Activated CD8-positive, alpha-beta T cell treated with anti-CD3 and anti-CD28 coated beads, Interleukin-2, amount 10 ng/mL, durations not matched to agents 7 days and 5 days (primary cell): ENCODE measurements at places on chromosomes 2 and 18.

DNA sequence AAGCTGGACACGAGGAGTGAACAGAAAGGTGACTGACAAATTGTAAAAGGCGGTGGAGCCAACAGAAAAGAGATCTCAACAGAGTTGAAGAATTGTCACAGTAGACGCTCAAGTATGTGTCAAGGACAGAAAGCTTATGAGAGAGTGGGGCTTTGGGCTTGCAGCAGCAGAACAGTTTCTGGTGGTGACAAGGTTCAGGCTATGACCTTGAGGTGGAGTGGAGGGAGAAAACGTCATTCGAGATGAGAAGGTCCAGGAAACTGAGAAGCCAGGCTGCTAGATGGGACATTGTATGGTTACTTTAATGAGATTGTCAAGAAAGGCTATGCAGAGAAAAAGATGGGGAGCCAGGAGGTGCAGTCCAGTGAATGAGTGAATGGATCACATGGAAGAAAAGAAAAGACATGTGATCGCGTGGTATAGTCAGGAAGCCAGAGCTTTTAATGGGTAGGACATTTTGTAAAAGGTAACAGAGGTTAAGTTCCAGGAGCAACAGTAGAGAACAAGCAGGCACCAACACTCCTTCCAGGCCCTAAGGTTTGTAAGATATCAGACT lies 91.1 kb upstream of the EPC2 start:
- H3K36me3 ChIP-seq, result no peaks in the 10 kb centered on the region
- no peaks in the 10 kb centered on the region for H3K4me1 ChIP-seq
- H3K4me3 ChIP-seq, result no peak overlapping the region
- DNase-seq, result no peak
- no peaks in the 10 kb centered on the region for H3K27me3 ChIP-seq
- no peak overlapping the region for H3K27ac ChIP-seq

DNA sequence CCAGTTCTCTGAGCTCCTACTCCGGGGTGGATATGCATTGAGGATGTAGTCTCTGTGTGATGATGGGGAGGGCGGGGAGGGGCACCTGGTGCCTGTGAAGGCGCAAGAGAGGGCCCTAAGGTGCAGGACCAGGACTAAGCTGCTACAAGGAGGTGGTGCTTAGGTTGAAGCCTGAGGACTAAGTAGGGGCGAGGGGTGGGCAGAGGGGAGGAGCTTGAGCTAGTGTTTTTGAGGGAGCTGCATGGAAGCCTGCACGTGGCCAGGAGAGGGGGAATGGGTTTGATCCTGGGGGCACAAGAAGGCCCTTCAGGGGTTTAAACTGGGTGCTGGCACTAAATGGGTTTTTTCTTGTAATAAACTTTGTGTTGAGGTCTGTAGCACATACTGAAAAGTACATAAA lies 105.0 kb downstream of the UGGT1 start:
- H3K27ac ChIP-seq, result peak overlapping the region; percentile 30
- H3K4me3 ChIP-seq, result no peak overlapping the region
- peaks cover 42% of the 10 kb centered on the region for H3K36me3 ChIP-seq

GRCh38 chr18:50548160-50548559 lies 11.7 kb upstream of the MAPK4 start:
- no peaks in the 10 kb centered on the region for H3K4me1 ChIP-seq
- no peak overlapping the region for H3K27ac ChIP-seq
- no peaks in the 10 kb centered on the region for H3K36me3 ChIP-seq
- no peak for DNase-seq

DNA sequence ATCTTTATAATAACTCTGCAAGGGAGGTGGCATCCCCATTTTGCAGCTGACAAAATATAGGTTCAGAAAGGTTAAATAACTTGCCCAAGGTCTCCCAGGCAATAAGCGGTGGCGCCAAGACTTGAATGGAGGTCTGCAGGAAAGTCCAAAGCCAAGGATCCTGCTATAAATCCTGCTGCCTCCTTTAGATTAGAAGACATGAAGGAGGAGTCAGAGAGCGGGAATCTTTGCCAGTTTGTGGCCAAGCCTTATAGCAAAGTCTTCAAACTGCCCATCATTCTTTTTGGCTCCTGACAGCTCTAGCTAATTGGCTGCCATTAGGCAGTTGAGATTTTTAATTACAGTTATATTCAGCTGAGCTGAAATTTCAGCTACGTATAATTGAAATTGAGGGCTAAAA lies 114.3 kb downstream of the C1D start:
- H3K27me3 ChIP-seq, result peaks cover 5% of the 10 kb centered on the region
- no peak overlapping the region for H3K27ac ChIP-seq
- no peaks in the 10 kb centered on the region for H3K36me3 ChIP-seq
- H3K4me1 ChIP-seq, result no peaks in the 10 kb centered on the region

DNA sequence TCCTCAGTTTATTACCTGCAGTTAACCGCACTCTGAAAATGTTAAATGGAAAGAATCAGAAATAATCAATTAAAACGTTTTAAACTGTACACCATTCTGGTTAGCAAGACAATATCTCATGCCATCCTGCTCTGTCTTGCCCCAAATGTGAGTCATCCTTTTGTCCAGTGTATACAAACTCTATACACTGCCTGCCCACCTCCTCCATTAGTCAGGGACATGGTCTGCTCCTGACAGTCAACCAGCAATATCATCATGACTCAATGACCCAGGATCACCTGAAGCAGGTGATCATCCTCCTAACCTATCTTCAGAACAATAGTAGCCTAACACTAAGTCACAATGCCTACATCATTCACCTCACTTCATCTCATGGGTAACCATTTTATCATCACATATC lies 214.7 kb downstream of the KCNH7 start:
- no peak for DNase-seq
- H3K36me3 ChIP-seq, result no peaks in the 10 kb centered on the region
- H3K27ac ChIP-seq, result no peak overlapping the region
- H3K4me3 ChIP-seq, result no peak overlapping the region
- H3K27me3 ChIP-seq, result no peaks in the 10 kb centered on the region

DNA sequence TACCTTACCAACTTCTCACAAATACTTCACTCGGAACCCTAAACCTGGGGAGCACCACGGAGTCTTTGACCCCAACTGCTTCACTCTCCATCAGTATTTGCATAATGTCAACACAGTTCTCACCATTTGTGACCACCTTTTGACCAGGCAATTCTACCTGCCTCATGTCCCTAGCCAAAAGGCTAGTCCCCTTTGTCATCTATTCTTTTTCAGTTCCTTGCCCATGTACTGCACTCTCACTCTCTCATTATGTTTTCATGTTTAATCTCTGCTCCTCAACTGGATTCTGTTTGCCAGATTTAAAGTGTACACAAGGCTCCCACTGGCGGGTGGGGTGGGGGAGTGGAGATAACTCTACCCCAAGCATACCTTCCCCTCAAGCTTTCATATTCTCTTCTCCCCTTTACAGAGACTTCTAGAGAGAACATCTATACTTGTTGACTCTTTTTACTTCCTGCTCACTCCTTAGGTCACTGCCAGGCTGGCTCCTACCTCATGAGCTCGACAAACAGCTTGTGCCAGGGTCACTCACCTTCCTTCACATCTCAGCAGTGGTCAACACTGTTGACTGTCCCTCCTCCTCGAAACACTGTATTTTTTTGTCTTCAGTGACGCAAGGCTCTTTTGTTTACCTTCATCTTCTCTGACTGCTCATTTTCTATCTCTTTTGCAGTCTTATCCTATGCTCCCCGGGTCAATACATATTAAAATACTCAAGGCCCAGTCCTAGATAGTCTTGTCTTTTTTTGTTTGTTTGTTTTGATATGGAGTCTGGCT lies 88.7 kb upstream of the MAP4K3 start:
- no peaks in the 10 kb centered on the region for H3K36me3 ChIP-seq
- H3K4me3 ChIP-seq, result no peak overlapping the region
- no peaks in the 10 kb centered on the region for H3K27me3 ChIP-seq
- DNase-seq, result no peak
- H3K27ac ChIP-seq, result no peak overlapping the region

GRCh38 chr2:172100935-172101820 lies 1.5 kb downstream of the DLX2 start:
- peak overlapping the region; percentile 73 for H3K27ac ChIP-seq
- peaks cover 68% of the 10 kb centered on the region for H3K27me3 ChIP-seq
- H3K4me3 ChIP-seq, result peak overlapping the region; percentile 77
- peak; percentile 31 for DNase-seq
- peaks cover 65% of the 10 kb centered on the region for H3K4me1 ChIP-seq
- H3K36me3 ChIP-seq, result no peaks in the 10 kb centered on the region

GRCh38 chr2:197378494-197379307 lies 56.1 kb downstream of the SF3B1 start:
- no peak overlapping the region for H3K4me3 ChIP-seq

- H3K4me1 ChIP-seq, result peaks cover 15% of the 10 kb centered on the region
- no peak overlapping the region for H3K27ac ChIP-seq
- H3K27me3 ChIP-seq, result no peaks in the 10 kb centered on the region
- H3K4me3 ChIP-seq, result no peak overlapping the region
- DNase-seq, result no peak
Observed at GRCh38 chr2:175135177-175135576, 32.8 kb downstream of the ATF2 start.

GRCh38 chr2:58965602-58966001 lies 724.5 kb upstream of the FANCL start:
- no peaks in the 10 kb centered on the region for H3K27me3 ChIP-seq
- H3K27ac ChIP-seq, result no peak overlapping the region
- no peak for DNase-seq
- no peaks in the 10 kb centered on the region for H3K36me3 ChIP-seq
- H3K4me1 ChIP-seq, result no peaks in the 10 kb centered on the region

DNA sequence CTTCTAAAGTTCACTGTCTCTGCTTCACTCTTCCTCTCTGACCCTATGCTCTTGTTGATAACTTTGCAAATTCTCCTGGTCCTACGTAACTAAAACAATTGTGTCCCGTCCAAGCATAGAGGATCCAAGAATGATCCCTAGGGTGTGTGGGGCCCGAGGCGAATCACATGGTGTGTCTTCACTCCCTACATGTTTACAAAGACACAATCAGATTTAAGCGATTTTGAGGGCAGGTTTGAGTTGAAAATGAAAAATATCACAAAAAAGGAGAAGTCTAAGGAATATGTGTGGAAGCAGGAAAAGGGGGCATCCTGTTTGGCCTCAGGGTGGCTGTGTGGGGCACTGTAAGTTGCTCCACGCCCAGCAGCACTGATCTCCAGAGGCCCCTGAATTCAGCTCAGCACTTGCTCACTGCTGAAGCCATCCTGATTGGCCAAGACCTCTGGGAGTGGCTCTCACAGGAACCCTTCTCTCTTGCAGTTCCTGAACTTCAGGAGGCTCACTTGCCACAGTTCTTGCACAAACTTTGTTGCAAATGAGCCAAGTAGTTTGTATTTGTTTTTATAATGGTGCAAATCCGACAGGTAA lies 363.6 kb downstream of the ZNF521 start:
- no peaks in the 10 kb centered on the region for H3K36me3 ChIP-seq
- peaks cover 3% of the 10 kb centered on the region for H3K27me3 ChIP-seq
- H3K4me3 ChIP-seq, result no peak overlapping the region
- no peak for DNase-seq
- no peaks in the 10 kb centered on the region for H3K4me1 ChIP-seq

DNA sequence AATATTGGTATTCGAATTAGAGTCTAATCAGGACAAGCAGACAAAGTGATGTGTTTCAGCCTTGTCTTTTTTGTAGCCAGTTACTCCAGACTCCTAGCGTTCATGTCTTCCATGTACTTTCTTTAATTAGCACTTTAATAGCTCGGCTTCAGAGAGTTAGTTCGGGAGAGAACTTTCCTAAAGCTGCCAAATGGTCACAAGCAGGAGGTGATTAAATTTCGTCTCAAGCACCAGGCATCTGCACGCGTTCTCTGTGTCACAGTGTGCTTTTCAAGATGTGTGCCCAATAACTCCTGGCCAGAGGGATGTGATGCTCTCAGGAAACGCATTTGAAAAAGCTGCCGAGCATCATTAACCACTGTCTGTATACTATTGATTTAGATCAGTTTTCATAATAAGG lies 790.8 kb downstream of the SOCS6 start:
- no peak for DNase-seq
- no peak overlapping the region for H3K27ac ChIP-seq
- H3K36me3 ChIP-seq, result no peaks in the 10 kb centered on the region
- no peaks in the 10 kb centered on the region for H3K4me1 ChIP-seq
- no peaks in the 10 kb centered on the region for H3K27me3 ChIP-seq
- H3K4me3 ChIP-seq, result no peak overlapping the region

DNA sequence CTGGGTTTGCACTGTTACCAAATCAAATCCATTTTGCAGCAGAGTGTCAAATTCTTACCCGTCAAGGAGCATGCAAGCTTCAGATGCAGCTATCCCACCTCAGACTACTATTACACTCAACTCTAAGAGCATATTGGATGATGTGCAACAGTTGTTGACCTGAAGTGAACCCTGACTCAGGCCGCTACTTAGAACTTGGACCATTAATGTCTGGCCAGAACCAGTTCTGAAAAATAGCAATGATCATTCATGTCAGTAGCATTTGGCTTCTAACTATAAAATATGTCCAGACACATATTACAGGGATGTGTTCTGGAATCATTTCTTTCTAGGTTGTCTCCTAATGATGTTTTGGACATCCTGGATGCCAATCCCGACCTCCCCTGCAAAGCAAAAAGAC lies 135.5 kb upstream of the PKDCC start:
- H3K27ac ChIP-seq, result no peak overlapping the region
- H3K36me3 ChIP-seq, result no peaks in the 10 kb centered on the region
- H3K4me3 ChIP-seq, result no peak overlapping the region
- peaks cover 27% of the 10 kb centered on the region for H3K27me3 ChIP-seq
- no peak for DNase-seq
- H3K4me1 ChIP-seq, result peaks cover 4% of the 10 kb centered on the region

DNA sequence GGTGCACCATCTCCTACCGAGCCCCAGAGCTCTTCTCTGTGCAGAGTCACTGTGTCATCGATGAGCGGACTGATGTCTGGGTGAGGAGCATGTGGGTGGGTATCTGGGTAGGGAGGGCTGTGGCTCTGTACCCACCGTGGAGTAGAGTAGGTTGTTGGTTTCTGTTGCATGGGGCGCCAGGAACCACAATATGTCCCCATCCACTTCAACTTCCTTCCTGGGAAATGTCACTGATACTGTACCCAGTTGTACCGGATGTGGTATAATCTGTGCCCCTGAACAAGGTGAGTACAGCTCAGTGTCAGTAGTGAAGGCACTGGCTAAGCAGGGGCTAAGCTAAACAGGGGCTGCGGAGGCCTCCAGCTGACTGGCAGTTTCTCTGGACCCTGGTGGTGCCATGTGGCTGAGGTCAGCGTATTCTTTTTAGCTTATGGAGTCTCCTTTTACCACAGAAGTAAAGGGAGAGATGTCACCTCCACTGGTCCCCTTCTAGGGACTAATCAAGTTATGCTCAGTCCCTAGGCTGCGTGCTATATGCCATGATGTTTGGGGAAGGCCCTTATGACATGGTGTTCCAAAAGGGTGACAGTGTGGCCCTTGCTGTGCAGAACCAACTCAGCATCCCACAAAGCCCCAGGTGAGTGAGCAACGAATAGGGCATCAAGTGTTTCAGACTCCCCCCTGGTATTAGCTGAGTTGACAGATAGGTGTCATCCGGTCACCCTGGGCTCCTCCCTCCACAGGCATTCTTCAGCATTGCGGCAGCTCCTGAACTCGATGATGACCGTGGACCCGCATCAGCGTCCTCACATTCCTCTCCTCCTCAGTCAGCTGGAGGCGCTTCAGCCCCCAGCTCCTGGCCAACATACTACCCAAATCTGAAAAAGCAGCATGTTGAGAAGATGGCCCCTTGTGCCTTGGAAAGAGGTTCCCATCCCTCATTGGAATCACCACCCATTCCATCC lies 2.7 kb downstream of the STK16 start:
- H3K4me3 ChIP-seq, result peak overlapping the region; percentile 99
- DNase-seq, result peak; percentile 83
- peaks cover 72% of the 10 kb centered on the region for H3K36me3 ChIP-seq
- H3K27ac ChIP-seq, result peak overlapping the region; percentile 100
